Vagina (tissue), 2 donors: ENCODE measurements at places on chromosomes 16 and 17. TPM values are rescaled to one million over a fixed set of nuclear protein-coding genes. Genes with fewer than 3 reads are reported as not detected.

The CTRB1 gene
- not detected for total RNA-seq

The FGF11 gene
- total RNA-seq, result 10.8 TPM

GRCh38 chr16:75293772-75294171 is 42.3 kb upstream of the BCAR1 start:
- no peak for DNase-seq

DNA sequence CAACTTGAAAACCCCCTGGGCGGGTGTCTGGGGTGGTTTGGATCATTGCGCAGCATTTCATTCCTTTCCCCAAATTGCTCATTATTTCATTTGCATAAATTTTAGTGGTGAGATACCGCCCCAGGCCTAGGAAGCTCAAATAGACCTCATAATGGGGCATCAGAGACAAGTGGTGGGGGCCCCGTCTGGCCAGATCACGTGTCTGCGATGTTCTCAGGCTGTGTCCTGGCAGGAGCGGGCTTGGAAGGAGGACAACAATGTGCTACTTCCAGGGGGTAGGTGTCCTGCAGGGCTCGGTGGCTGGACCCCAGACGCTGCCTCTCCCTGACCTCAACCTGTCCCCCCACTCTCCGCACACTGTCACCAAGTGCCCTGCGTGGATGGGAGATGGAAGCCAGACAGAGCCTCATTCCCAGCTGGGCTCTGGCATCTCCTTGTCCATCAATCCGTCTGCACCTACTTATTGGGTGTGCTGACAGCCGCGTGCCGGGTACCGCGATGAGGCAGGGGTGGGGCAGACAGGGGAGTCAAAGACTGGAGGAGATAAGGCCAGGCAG is 116.9 kb downstream of the NTN1 start:
- DNase-seq, result no peak

DNA sequence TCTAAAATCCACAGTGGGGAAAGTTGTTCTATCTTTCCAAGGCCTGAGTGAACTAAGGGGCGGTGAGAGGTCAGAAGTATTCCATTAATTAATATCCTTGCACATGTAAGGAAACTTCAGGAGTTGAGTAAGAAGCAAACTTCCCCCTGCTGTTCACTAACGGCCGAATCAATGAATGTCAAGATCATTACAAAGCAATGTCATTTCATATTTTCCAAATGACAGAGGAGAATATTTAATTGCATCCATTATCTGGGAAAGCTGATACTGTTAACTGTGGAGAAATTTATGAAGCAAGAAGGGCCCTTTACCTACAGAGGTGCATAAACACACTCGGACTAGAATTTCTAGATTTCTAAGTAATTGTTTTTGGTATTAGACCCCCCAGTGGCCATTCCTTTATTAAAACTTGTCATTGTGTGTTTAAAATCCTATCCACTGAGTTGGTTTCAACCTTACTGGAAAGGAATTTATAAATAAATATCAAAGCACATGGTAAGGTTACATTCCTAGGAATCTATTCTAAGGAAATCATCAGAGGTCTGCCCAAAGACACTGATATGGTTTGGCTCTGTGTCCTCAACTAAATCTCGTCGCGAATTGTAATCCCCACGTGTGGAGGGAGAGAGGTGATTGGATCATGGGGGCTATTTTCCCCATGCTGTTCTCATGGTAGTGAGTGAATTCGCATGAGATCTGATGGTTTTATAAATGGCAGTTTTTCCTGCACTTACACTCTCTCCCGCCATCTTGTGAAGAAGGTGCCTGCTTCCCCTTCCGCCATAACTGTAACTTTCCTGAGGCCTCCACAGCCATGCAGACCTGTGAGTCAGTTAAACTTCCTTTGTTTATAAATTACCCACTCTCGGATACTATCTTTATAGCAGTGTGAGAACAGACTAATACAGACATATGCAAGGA is 20.4 kb upstream of the SMURF2 start:
- DNase-seq, result no peak

GRCh38 chr17:73546114-73546513 is 98.1 kb downstream of the SDK2 start:
- no peak for DNase-seq

- DNase-seq, result no peak
Observed at GRCh38 chr17:73748508-73748907, 104.3 kb upstream of the SDK2 start.

DNA sequence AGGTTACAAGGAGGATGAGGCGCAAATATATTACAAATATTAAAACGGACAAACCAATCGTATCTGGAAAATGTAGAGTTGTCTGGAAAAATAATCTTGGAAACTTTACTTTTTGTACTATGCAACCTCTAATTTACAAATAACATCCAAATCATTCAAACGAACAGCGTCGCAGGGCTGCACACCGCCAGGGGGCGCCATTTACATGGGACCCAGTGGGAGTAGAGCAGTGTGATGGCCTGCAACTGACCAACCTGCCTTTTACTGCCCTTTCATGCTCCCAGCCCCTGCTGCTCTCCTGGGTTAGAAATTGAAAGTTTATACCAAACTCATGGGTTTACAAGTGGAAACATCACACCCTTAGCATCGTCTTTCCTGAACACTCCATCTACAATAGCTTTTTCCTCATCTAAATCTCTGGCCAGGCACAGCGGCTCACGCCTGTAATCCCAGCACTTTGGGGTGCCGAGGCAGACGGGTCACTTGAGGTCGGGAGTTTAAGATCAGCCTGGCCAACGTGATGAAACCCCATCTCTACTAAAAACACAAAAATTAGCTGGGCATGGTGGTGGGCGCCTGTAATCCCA is 10.0 kb downstream of the PITPNC1 start:
- DNase-seq, result no peak

GRCh38 chr17:60792250-60792898 is 114.7 kb downstream of the BCAS3 start:
- DNase-seq, result no peak

- no peak for DNase-seq
Observed at GRCh38 chr16:593406-593805, 3.5 kb downstream of the RAB40C start.
